ENCODE measurements at places on chromosomes 7 and 10.
A peak's percentile ranks its signal among the peaks of the same experiment; 100 is the strongest.

DNA sequence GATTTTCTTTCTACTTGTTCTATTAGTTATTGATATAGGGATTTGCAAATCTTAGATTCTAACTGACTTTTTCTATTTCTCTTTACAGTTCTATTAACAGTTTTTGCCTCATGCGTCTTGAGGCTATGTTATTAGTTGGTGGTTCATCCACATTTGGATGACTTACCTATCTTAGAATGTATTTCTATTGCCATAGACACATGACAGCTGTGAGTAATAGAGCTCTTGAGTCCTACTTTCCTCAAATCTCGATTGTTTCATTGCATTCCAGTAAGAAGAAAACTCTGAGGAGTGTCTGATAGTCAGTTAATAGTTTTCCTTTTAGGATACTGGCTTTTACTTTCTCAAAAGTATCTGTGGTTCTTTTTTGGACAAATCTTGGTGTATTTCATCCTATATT lies 241.4 kb upstream of the ZNF32 start:
- DNase-seq: no peak

GRCh38 chr7:10120936-10121335 lies 852.7 kb upstream of the PHF14 start:
- no peak for DNase-seq

DNA sequence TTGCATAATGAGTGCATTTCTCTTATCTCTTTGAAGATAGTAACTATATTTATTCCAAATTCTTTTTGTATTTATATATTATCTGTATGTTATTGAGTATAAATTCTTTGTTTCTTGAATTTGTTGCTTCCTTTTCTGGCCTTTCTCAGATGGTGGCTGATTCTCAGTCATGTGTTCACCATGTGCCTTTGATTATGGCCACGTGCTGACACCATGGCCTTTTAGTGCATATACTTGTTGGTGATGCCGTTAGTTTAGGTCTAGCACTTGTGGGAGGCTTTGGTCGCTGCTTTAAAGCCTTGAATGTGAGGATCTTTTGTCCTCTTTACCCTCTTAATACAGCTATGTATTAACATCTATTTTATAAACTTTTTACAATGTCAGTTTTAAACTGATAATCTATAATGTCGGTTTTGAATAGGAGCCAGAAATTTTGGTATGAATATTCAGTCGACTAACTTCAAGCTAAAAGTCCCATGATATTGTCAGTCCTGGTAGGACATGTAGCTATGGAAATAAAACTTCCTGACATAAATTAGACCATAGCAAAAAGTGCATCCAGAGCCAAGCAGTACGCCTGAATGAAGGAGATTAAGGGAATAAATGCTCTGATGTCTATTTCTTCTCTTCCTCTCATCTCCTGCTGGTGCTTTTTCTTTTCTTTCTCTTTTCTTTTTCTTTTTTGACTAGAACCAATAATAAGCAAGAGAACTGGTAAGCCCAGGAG lies 130.3 kb downstream of the GNAI1 start:
- DNase-seq: no peak

DNA sequence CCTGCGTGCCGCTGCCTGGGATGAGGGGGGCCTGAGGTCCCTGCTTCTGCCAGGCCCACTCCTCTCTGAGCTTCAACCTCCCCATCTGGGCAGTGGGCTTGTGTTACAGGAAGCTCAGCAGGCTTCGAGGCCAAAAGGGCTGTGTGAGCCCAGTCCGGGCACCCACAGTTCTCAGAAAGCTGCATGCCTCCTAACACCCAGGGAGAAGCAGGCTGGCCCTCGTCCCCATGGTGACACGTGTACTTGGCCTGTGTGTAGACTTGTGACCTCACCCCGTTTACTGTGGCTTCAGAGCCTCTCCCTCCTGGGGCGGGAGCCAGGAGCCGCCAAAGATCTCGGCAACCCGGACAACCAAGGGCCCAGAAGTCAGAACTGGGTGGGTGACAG lies 2.2 kb upstream of the GRIFIN start:
- no peak for DNase-seq

DNA sequence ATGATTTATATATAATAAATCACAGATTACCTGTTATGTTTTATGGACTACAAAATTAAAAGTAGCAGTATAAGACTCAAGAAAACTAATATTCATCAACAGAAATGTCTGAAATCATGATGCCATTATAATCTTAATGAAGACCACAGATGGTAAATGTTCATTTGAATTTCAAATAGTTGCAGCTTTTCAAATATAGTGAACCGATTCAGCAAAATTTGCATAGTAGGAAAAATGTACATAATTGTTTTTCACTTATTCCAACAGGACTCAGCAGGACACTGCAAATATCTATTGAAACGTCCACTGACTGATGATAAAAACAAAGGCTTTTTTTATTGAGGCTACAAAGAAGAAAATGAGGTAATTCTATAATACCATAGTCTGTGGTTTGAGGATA lies 51.2 kb upstream of the LSM8 start:
- DNase-seq: no peak

- DNase-seq: no peak
Measured at GRCh38 chr10:131450216-131450765, 138.8 kb upstream of the TCERG1L start.

DNA sequence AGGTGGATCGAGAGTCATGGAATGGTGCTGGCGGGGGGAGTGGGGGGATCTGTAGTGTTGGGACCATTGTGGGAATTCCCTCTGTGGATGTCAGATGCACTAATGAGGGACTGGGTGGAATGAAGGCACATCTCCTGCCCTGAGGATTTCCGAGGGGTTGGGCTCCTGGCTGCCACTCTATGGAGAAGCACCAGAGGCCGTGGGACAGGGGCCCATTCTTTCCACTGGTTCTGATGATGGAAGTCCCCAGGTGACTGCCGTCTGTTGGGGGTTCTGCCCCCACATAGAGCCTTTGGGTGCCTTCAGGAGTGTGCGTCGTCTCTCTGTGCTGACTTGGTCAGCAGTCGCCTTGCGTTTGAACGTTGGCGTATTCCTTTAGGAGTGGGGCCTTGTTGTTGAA lies 202.9 kb downstream of the GLRX3 start:
- DNase-seq: no peak

DNA sequence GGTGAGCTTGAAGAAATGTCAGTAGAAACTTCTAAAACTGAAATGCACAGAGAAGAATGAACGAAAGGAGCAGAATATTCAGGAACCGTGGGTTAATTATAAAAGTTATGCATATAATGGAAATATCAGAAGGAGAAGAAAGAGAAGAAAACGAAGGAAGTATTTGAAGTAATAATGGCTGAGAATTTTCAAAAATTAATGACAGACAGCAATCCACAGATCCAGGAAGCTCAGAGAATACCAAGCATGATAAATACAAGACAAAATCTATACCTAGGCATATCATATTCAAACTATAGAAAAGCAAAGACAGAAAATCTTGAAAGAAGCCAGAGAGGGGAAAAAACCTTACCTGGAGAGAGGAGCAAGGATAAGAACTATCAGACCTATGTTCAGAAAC lies 16.5 kb upstream of the MCM10 start:
- no peak for DNase-seq

- peak; percentile 50 for DNase-seq
Measured at GRCh38 chr10:128078136-128078969, 47.9 kb downstream of the MKI67 start.

- DNase-seq: no peak
Measured at GRCh38 chr10:110426294-110427181, 71.2 kb upstream of the DUSP5 start.

GRCh38 chr10:31381171-31381570 lies 62.2 kb downstream of the ZEB1 start:
- DNase-seq: no peak

DNA sequence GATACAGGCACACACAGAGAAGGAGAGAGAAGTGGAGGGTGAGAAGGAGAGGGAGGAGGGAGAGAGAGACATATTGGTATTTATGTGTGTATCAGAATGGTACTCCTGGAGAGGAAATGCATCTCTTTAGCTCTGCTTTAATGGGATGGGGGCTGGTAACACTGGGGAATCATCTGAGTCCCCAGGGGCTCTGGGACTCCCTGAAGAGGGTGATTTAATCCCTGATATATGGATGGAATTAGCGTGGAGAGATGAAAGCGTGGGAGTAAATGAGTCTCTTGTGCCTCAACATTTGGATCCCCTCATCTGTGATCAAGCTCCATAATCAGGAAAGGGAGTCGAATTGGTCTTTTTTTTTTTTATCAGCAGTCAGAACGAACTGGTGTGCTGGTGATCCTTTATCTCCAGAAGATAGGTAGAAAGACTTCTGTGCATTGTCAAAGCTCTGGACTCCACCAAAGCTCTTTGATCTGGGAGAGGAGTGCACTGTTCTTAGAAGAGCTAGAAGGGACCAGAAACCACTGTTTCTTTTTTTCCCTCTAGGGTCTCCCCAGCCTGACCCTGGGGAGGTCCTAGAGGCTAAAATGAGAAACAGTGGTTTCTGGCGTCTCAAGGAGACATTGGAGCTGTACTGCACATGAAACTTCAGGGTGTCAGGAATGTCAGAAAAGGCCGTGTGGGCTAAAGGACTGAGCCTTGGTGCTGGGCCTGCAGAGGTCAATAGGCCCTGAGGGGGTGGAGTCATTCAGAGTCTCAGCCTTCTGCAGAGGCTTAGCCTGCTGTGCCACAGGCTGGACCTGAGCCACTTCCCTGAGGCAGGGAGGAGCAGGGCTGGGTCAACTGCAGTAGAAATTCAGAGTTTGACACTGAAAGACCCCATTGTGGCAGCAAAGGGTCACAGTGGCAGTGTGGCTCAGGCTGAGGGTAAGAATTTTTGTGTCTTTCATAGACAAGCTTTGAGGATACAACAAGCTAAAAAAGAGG lies 234.4 kb upstream of the SLC26A5 start:
- no peak for DNase-seq

GRCh38 chr7:17234030-17234397 lies 64.4 kb upstream of the AHR start:
- no peak for DNase-seq

- DNase-seq: no peak
Measured at GRCh38 chr7:108147031-108147563, 16.9 kb upstream of the LAMB4 start.

- DNase-seq: no peak
Measured at GRCh38 chr7:96359876-96360275, 38.0 kb upstream of the SLC25A13 start.

GRCh38 chr7:159034394-159034793 lies 110.3 kb downstream of the VIPR2 start:
- no peak for DNase-seq

DNA sequence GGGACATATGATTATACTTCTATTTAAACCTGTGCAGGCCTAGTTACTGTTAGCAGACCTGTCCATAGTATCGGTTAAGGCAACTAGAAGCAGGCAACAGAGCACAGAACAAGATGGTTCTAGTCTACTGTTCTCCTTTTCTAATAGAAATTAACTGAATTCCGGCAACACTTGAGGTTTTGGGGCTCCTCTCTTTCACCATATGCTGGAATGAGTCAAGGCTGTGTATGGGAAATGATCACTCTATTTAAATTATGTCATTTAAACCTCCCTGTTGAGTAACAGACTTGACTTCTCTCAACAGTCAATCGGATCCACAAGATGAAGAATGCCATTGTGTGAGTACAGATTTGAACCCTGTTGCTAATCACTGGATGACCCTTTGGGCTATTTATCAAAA lies 6.2 kb upstream of the OTUD1 start:
- no peak for DNase-seq

DNA sequence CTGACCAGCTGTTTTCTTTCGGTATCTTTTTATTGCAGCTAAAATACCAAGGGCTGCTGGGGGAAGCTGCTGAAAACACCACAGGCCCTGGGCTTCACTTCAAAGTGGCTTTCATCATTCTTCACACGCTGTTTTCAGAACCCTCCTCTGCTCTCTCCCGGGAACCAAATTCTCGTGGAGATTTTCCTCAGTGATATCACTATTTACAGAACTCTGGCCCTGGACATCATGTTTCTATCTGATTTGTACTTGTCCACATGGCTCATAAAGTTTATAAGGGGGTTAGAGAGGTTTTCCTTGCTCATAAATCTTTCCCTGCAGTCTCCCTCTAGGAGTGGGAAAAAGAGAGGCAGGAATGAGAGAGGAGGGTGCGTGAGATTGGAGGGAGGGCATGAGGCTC lies 177.4 kb upstream of the NPVF start:
- no peak for DNase-seq

DNA sequence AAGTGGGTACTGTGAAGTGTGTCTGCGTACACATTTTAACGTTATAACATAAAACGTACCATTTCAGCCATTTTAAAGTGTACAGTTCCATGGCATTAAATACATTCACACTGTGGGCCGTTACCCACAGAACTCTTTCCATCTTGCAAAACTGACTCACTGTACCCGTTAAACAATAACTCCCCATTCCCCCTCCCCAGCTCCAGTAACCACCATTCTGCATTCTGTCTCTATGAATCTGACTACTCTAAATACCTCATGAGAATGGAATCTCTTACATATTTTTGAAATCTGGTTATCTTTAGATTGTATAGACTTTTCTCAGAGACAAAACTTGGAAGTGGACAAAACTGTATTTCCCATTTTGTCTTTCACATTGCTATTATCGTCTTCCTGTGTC lies 9.3 kb downstream of the ARL3 start:
- DNase-seq: no peak

DNA sequence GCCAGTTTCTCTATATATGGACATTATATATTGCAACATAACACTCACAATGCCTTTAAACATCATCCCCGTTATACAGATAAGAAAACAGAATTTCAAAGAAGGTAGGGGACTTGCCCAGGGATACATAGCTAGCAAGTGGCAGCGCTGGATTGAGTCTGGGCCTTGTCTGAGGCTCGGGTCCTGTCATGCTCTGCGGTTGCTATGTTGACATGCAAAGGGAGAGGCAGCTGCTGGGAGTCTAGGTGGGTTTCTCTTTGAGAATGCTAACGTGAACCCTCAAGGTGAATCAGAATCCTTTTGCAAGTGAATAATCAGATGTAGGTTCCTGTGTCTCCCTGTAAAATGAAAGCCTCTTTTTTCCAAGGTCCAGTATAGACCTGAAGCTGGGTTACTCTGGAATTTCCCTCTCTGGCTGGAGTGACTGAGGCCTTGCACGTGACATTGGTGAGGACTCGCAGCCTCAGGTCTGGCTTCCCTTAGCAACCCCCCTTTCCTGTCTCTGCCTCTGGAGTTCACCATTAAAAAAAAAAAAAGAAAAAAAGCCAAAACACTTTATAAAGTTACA lies 38.9 kb downstream of the TCF7L2 start:
- DNase-seq: no peak

GRCh38 chr7:74467876-74468275 lies 14.2 kb downstream of the GTF2IRD1 start:
- DNase-seq: no peak

- no peak for DNase-seq
Measured at GRCh38 chr10:126376956-126377355, 11.3 kb downstream of the ADAM12 start.

Data from posterior cingulate gyrus (tissue), 11 donors.